ENCODE measurements at places on chromosomes 7 and 10.

DNA sequence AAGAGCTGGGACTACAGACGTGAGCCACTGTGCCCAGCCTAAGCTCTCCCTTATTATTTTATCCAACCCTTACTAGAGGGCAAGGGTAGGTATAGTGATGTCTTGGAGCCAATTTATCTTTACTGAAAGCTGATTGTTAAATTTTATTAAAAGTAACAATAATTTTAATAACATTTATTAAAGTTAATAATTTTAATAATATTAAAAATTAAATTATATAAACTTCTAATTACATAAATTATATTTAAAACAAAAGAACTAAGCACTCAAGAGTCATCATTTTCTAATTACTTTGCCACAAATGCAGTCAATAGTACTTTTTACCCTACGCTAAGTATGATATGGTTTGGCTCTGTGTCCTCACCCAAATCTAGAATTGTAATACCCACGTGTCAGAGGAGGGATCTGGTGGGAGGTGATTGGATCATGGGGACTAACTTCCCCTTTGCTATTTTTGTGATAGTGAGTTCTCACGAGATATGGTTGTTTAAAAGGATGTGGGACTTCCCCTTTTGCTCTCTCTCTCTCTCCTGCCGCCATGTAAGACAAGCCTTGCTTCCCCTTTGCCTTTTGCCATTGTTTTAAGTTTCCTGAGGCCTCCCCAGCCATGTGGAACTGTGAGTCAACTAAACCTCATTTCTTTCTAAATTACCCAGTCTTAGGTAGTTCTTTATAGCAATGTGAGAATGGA lies 58.4 kb upstream of the ETV1 start:
- no peak for DNase-seq

GRCh38 chr10:99520040-99520846 lies 12.5 kb upstream of the NKX2-3 start:
- no peak for DNase-seq

- DNase-seq = no peak
These were observed 15.0 kb downstream of the GARIN1A start for GRCh38 chr7:128687131-128687530.

DNA sequence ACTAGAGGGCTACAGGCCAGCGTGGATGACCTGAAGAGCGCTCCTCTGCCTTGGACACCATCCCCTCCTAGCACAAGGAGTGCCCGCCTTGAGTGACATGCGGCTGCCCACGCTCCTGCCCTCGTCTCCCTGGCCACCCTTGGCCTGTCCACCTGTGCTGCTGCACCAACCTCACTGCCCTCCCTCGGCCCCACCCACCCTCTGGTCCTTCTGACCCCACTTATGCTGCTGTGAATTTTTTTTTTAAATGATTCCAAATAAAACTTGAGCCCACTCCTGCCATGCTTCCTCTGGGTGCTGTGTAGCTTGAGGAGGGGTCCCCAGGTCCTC lies 4.5 kb downstream of the SNCG start:
- no peak for DNase-seq

DNA sequence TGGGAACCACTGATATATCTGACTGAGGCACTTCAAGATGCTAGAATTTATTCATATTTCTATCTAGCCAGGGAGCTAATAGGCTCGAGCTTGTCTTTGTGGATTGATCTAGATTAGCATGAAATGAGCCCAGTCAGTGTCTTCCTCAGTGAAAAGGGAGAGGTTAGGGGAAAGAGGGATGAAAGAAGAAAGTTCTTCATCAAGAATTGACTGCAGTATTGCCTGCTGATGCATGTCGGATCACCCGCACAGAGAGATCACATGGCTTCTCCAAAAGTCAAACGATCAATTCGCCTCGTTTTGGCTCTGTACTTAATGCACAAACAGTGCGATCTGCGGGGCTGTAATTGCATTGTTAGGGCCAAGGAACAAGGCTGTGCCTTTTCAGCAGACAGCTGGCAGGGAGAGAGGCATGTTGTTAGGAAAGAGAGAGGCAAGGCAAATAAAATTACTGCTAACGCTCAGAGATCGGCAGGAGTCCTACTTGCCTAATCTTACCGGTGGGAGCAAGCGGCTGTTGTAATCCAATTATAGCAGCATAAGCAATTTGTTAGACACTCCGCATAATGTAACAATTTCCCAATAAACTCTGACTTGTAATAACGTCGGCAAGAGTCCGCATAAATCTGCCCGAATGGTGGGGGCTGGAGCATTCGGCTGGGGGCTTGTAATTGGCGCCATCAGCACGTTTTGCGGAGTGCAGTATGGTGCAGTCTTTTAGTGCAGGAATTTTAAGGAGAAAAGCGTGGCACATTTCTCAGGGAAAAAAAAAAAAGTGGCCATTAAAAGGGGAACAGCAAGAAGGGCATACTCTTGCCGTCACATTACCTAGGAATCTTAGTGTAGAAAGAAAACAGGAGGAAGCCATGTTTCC lies 102.1 kb downstream of the POLL start:
- no peak for DNase-seq

GRCh38 chr7:51103718-51104117 lies 212.9 kb downstream of the COBL start:
- DNase-seq = no peak

DNA sequence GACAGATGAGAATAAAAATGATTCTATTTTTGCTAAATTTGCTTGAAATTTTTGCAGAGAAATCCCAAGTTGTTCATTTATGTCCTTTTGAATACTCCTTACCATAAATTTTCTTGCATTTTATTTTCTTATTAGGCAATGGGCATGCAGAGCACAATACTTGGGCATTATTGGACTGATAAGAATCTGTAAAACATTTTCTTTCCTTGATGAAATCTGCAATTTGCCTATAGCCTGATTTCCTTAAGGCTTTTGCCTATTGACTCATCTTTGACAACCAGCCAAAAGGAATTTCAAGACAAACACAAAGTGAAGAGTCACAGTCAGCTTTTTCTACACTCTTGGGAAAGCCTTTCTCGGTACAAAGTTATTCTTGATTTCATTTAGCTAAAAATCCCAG lies 30.5 kb upstream of the GNAT3 start:
- no peak for DNase-seq

- DNase-seq = no peak
These were observed 63.3 kb upstream of the PDGFA start for GRCh38 chr7:582931-583330.

GRCh38 chr7:14714161-14714728 lies 188.3 kb downstream of the DGKB start:
- no peak for DNase-seq

- no peak for DNase-seq
These were observed 651.5 kb downstream of the TNS3 start for GRCh38 chr7:46930366-46930765.

GRCh38 chr7:35630024-35630972 lies 64.6 kb downstream of the HERPUD2 start:
- DNase-seq = no peak

- DNase-seq = no peak
These were observed 61.7 kb upstream of the TARP start for GRCh38 chr7:38335128-38335491.

GRCh38 chr10:87818505-87819288 lies 671 bp upstream of the ATAD1 start:
- DNase-seq = peak; percentile 50

- DNase-seq = no peak
These were observed 40.1 kb downstream of the SLC29A4 start for GRCh38 chr7:5322621-5323410.

All from T follicular helper cell (primary cell).